ENCODE measurements at places on chromosomes 1 and 21. TPM values are rescaled to one million over a fixed set of nuclear protein-coding genes. Genes with fewer than 3 reads are reported as not detected.
A peak's percentile ranks its signal among the peaks of the same experiment; 100 is the strongest.

DNA sequence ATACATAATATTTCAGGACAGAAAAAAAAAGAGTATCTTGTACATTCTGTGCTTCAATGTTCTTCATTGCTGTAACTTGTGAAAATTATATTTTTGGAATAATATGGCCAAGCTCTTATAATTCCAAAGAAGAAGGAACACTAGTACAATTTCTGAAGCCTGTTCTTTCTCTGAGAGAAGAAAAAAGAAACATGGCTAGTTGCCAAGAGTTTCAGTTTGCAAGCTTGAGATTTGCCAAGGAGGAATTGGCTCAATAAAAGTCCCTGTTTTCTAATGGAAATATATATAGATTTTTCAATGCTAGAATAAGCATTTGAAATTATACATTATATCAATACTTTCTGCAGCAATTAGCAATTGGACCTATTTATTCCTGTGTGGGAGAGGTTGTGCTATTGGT is 285.2 kb upstream of the NEGR1 start:
- no peak overlapping the region for H3K27ac ChIP-seq
- no peaks in the 10 kb centered on the region for H3K36me3 ChIP-seq
- no peak for DNase-seq
- no peaks in the 10 kb centered on the region for H3K27me3 ChIP-seq

- H3K27me3 ChIP-seq = no peaks in the 10 kb centered on the region
- no peaks in the 10 kb centered on the region for H3K36me3 ChIP-seq
- H3K4me1 ChIP-seq = peaks cover 14% of the 10 kb centered on the region
- no peak overlapping the region for H3K4me3 ChIP-seq
- DNase-seq = no peak
Observed at GRCh38 chr1:5745800-5746610, 246.2 kb downstream of the NPHP4 start.

GRCh38 chr1:4055294-4055967 is 155.4 kb upstream of the C1orf174 start:
- DNase-seq = no peak
- H3K4me3 ChIP-seq = no peak overlapping the region
- H3K27ac ChIP-seq = no peak overlapping the region
- H3K27me3 ChIP-seq = no peaks in the 10 kb centered on the region

Gene EPHX1
- 142 TPM for total RNA-seq

DNA sequence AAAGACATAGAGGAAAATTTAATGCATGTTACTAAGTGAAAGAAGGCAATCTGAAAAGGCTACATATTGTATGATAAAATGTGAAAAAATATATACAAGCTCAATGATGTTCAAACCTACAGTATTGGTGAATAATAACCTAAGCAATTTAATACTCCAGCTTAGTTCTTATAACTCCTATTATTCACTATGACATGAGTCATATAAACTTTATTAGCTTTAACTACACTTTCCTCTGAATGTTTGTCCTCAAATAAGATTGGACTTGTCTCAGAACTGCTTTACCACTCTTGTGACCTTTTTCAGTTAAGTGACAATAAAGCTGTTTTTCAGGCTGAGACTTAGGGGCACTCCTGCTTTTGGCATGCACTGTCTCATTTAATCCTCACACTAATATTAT is 50.9 kb downstream of the CNST start:
- no peak overlapping the region for H3K27ac ChIP-seq
- peaks cover 27% of the 10 kb centered on the region for H3K4me1 ChIP-seq
- no peaks in the 10 kb centered on the region for H3K36me3 ChIP-seq
- no peak overlapping the region for H3K4me3 ChIP-seq
- H3K27me3 ChIP-seq = no peaks in the 10 kb centered on the region

DNA sequence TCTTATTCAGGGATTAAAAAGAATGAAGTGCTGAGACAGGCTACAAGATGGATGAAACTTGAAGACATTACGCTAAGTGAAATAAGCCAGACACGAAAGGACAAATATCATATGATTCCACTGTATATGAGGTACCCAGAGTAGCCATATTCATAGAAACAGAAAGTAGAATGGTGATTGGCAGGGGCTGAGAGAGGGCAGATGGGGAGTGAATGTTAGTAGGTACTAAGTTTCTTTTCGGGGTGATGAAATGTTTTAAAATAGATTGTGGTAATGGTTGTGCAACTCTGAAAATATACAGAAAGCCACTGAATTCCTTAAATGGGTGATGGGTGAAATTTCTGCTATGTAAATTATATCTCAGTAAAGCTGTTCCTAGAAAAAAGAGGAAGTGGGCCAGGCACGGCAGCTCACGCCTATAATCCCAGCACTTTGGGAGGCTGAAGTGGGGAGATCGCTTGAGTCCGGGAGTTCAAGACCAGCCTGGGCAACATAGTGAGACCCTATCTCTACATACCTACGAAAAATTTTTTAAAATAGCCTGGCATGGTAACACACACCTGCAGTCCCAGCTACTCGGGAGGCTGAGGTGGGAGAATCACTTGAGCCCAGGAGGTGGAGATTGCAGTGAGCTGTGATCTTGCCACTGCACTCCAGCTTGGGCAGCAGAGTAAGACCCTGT is 15.9 kb downstream of the SLC27A3 start:
- H3K27ac ChIP-seq = peak overlapping the region; percentile 95
- H3K36me3 ChIP-seq = no peaks in the 10 kb centered on the region
- H3K4me3 ChIP-seq = peak overlapping the region; percentile 32

Gene CA6
- not detected for total RNA-seq

DNA sequence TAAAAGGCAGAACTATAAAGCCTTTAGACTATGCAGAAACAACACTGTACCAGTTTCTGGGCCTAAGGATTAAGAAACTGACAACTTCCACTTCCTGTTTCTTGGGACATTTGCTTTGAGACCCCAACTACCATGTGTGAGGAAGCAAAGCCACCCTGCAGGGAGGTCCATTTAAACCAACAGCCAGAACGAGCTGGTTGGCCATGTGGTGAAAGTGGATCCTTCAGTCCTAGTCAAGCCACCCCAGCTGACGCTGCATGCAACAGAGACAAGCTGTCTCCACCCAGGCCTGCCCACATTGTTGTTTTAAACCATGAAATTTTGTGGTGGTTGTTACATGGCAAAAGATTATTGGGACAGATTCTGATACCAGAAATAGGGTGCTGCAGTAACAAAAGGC is 31.8 kb upstream of the SLFNL1 start:
- no peaks in the 10 kb centered on the region for H3K4me1 ChIP-seq
- H3K4me3 ChIP-seq = no peak overlapping the region
- no peak overlapping the region for H3K27ac ChIP-seq
- no peak for DNase-seq
- peaks cover 2% of the 10 kb centered on the region for H3K36me3 ChIP-seq
- H3K27me3 ChIP-seq = no peaks in the 10 kb centered on the region

Gene IFNGR2
- total RNA-seq = 89.6 TPM

DNA sequence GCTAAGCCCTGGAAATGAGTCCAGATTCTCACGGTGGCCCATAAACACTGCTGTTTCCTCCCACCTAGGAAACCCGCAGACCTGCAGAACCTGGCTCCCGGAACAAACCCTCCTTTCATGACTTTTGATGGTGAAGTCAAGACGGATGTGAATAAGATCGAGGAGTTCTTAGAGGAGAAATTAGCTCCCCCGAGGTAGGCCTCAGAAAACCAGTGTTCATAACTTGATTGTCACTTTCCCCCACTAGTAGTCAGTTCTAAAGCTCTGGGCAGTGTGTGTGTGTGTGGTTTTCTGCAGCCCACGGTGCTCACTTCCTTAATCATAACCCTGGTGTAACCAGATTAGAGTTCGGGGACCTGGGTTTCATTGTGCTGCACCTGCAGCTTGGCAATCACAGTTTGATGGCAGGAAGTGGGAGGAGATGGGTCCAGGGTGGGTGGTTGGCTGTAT is 39.1 kb downstream of the CLIC6 start:
- H3K27me3 ChIP-seq = no peaks in the 10 kb centered on the region
- H3K27ac ChIP-seq = no peak overlapping the region
- H3K4me1 ChIP-seq = peaks cover 27% of the 10 kb centered on the region
- H3K4me3 ChIP-seq = no peak overlapping the region

DNA sequence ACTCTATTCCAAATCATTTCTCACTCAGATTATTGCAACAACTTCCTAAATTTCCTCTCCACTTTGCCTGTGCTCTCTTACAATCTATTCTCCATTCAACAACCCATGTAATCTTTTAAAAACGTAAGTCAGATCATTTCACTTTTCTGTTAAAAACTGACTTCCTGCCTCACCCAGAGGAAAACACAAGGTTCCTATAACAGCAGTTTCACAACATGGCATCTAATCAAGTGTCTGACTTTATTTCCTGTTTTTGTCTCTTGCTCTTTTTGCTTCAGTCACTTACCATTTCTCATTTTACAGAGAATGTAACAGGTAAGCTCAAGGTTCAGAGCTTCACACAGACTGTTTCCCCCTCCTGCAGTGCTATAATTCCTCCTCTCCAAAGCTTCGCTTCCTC is 560.7 kb downstream of the LRRIQ3 start:
- no peaks in the 10 kb centered on the region for H3K36me3 ChIP-seq
- DNase-seq = no peak
- H3K4me3 ChIP-seq = no peak overlapping the region
- no peaks in the 10 kb centered on the region for H3K4me1 ChIP-seq
